Muscle of leg (tissue), 16 donors: ENCODE measurements at places on chromosomes 2 and 18. TPM values are rescaled to one million over a fixed set of nuclear protein-coding genes. Genes with fewer than 3 reads are reported as not detected.

The FAM237A gene
- not detected for polyA plus RNA-seq

The KCNIP3 gene
- polyA plus RNA-seq: 8.9 TPM

The TSPYL6 gene
- not detected for polyA plus RNA-seq

The ACYP2 gene
- 22.8 TPM for polyA plus RNA-seq

The TRAPPC8 gene
- 35.6 TPM for polyA plus RNA-seq
